ENCODE measurements at places on chromosomes 11 and 22. TPM values are rescaled to one million over a fixed set of nuclear protein-coding genes. Genes with fewer than 3 reads are reported as not detected.

The MPZL2 gene
- total RNA-seq, result 69.5 TPM

The DLG2 gene
- total RNA-seq, result 2.7 TPM

The C11orf16 gene
- not detected for total RNA-seq

The ACCS gene
- 25.9 TPM for total RNA-seq
